ENCODE measurements at places on chromosomes 1 and 21.

GRCh38 chr1:226733304-226733703 is 5.8 kb downstream of the ITPKB start:
- no peak for DNase-seq

GRCh38 chr1:84750110-84750730 is 60.0 kb upstream of the SSX2IP start:
- no peak for DNase-seq

- no peak for DNase-seq
Observed at GRCh38 chr21:42319376-42319775, 4.2 kb upstream of the TFF3 start.

DNA sequence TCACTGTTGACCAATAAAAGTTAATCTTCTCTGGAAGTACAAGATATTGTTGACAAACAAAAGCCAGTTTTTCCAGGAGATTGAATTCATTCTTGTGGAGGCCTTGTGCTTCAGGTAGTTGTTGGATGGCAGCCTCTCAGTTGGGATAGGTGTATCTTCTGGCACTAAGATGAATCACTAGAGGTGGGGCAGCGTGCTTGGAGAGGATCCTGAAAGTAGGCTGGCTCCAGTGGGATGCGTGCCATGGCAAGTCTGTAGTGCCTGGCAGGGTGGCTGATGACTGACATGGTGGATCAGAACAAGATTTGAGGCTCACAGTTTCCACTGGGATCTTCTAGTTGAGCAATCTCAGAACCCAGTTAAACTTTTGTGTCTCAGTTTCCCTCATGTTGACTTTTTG is 2.4 kb downstream of the VPS13D start:
- DNase-seq: no peak

DNA sequence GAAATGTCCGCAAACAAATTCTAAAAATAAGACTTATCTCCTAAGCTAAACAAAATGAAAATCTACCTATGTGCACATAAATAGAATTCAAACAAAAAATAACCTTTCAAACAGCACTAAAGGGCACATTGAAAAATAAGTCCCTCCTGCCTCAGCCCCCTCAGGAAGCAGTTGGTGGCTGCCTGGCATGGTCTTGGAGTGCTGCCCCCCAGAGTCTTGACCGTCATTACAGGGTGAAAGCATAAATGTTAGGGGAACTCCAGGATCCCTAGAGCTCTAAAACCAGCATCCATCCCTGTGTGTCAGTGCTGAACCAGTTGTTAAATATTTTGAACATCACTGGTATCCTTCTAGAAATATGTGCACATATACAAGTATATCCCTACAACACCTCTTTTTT is 6.5 kb upstream of the NPL start:
- no peak for DNase-seq

GRCh38 chr1:193537266-193538002 is 351.0 kb upstream of the B3GALT2 start:
- no peak for DNase-seq

- no peak for DNase-seq
Observed at GRCh38 chr1:202349206-202349928, 868 bp downstream of the PPP1R12B start.

DNA sequence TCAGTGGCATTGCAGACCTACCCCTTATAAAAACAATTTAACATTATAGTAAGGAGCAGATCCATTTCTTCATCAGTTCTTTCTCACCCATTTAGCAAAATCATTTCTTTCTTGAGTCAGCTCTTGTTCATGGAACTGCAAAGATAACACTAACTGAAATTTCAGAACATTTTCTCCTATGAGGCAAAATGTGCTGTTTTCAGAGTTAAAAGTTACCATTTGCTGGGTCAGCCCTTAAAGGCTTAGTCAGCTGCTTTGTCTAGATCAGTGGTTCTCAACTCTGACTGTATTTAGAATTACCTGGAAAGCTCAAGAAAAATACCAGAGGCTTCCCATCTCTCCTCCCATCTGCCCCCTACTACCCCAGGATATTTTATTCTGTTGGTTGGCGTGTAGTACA is 12.2 kb downstream of the METTL13 start:
- no peak for DNase-seq

- no peak for DNase-seq
Observed at GRCh38 chr1:46203738-46204405, 738 bp downstream of the LURAP1 start.

DNA sequence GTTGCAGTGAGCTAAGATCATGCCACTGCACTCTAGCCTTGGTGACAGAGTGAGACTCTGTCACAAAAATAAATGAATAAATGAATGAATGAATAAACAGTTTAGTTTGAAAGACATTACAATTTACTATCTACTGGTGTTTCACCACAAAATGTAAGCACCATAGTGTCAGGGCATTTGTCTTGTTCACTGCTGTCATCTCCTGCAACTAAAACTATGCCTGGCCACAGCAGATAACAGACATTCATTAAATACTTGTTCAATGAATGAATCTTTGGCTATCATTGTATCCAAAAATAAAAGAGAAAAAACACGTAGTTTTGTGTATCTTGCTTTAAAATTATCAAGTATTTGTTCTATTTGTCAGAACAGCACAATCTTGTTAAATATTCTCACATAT is 32.5 kb downstream of the SASS6 start:
- no peak for DNase-seq

DNA sequence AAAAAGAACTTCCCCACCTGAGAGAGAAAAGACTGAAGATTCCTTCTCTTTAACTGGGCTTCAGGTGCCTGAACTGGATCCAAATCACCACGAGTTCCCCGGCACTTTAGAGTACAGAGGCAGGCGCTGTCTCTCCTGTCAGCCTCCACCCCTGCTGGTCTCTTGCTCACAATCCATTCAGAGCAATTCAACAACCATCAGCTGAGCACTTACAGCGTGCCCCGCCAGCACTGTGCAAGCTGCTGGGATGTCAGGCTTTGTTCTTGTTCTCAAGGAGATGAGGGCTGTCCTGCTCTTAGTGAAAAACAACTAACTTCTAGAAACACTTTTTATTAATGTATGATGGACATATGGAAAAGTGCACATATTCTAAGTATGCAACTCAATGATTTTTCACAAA is 68.7 kb upstream of the VAMP3 start:
- no peak for DNase-seq

GRCh38 chr1:9916452-9916851 is 6.4 kb upstream of the CTNNBIP1 start:
- DNase-seq: no peak

GRCh38 chr1:154886281-154887015 is 16.4 kb upstream of the KCNN3 start:
- DNase-seq: no peak

- no peak for DNase-seq
Observed at GRCh38 chr1:234486858-234487840, 8.2 kb upstream of the TARBP1 start.

GRCh38 chr1:117029685-117030084 is 28.1 kb downstream of the CD101 start:
- no peak for DNase-seq

- no peak for DNase-seq
Observed at GRCh38 chr1:237794071-237794470, 96.7 kb downstream of the ZP4 start.

DNA sequence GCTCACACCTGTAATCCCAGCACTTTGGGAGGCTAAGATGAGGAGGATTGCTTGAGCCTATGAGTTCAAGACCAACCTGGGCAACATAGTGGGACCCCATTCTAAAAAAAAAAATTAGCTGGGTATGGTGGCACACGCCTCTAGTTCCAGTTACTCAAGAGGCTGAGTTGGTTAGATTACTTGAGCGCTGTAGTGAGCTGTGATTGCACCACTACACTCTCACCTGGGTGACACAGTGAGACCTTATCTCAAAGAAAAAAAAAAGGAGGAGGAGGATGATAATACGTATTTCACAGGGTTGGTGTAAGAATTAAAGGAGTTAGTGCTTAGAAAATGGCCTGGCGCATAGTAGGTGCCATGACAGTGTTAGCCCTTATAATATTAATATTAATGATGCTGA is 144.1 kb downstream of the PLXNA2 start:
- no peak for DNase-seq

- no peak for DNase-seq
Observed at GRCh38 chr1:222865718-222866117, 50.9 kb downstream of the DISP1 start.

GRCh38 chr21:32981096-32981495 is 44.6 kb upstream of the OLIG2 start:
- no peak for DNase-seq

- DNase-seq: no peak
Observed at GRCh38 chr21:45072738-45073300, 1.6 kb upstream of the ADARB1 start.

DNA sequence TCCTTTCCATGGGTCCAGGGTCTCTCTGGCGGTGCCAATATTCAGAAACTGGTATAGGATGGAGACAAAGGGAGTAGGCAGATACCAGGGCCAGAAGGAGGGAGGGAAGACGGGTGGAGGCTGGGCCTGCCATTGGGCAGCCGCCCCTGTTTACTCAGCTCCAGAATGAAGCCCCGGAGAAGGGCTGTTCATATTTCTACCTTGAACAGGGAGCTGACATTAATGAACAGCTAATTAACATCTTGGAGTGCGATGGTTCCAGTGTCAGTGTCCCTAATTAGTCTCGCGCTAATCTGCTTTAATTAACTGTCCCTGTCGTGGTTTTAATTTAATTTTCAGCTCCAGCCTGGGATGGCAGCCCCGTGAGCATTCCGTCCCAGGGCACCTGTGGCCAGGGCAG is 113.8 kb downstream of the EPHB2 start:
- DNase-seq: no peak

DNA sequence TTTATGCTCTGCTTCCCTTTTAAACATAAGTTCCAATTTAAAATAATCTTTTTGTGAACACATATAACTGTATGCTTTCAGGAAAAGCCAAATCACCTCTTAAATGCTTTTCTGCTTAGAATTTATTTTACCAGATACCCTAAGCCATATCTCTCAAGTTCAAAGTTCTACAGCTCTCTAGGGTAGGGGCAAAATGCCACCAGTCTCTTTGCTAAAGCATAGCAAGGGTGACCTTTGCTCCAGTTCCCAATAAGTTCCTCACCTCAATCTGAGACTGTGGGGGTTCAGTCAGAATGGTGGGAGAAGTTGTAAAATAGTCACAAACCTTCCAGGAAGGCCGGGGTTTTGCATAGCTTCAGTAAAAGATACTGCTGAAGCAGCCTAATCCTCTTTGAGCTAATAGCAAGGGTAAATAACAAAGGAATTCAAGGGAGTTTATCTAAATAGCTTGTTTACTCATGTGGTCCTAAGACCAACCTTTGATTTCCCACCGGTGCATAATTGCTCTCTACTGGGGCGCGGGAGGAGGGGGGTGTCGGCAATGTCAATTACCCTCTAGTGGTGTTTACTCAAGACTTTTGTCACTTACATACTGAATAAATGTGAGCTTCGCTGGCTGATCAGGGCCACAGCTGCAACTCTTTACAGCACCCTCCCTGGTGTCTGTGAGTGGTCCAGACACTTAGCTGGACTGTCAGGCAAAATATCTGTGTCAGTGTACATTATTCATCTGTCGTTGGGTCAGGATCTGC is 1376.2 kb downstream of the NCAM2 start:
- no peak for DNase-seq

GRCh38 chr1:14136152-14136763 is 436.3 kb downstream of the PRDM2 start:
- no peak for DNase-seq

DNA sequence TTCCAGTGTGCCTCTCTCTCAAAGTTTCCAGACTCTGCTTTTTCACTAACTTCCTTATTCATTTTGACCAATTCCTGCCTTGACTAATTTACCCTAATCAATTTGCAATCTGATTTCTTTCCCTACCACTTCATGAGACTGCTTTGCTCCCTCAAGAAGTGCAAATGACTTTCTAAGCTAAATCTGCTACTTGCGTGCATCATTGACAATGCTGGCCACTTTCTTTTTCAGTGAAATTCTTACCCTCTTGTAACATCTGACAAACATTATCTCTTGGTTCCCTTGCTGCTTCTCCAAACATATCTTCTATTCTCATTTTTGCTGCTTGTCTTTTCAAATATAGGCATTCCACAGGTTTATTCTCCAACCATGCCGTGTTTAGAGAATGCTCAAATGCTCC is 659.9 kb downstream of the USP25 start:
- DNase-seq: no peak

DNA sequence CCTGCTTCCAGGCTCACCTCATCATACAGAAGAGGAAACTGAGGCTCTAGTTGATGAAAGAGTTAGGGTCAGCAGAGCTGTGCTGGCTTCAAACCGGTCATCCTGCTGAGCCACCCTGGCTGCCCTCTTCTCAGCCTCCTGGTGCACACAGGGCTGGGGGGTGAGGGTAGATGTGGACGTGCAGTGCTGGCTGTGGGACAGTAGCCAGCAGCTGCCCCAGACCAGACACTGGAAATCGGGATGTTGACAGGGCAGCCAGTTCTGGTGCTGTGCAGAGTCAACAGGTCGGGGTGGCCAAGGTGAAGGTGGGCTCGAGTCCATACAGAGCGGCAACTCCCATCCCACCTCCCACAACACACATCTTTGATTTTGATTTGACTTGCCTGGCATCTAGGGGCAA is 1.5 kb upstream of the CLCNKA start:
- no peak for DNase-seq

- peak; percentile 61 for DNase-seq
Observed at GRCh38 chr1:228275430-228276173, 67.8 kb downstream of the OBSCN start.

- DNase-seq: no peak
Observed at GRCh38 chr1:197327776-197328364, 59.8 kb downstream of the CRB1 start.

DNA sequence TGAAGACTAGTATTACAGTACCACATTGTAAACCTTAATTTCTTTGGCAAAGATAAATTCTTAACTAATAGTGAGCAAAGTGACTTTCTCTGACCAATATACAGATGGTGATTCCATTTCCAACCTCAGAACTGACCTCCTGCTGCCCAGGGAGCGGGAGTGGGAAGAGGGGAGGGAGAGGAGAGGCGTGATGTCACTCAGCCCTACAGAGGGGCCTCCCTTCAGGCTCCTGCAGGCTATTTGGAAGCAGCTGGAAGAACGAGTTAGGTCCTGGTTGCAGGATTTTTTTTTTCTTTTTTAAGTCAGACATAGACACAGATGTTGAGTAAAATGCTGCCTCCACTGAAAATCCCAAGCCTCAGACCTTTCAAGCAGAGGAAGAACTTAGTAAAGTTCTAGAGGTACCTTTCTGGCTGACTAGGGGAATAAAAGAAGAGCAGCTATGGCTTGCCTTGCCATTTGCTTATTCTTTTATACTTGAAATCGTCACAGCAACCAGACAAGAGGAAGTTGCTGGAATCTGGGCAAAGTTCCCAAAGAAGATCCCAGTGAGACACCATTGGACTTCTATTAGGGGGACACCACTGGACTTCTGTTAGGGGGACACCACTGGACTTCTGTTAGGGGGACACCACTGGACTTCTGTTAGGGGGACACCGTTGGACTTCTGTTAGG is 54.5 kb downstream of the EXO1 start:
- DNase-seq: no peak

Data from activated naive CD4-positive, alpha-beta T cell (primary cell).